ENCODE measurements at places on chromosomes 3 and 15.

- DNase-seq = no peak
Measured at GRCh38 chr3:188268336-188268735, 114.4 kb downstream of the LPP start.

- DNase-seq = no peak
Measured at GRCh38 chr3:120449251-120449650, 1.5 kb downstream of the FSTL1 start.

DNA sequence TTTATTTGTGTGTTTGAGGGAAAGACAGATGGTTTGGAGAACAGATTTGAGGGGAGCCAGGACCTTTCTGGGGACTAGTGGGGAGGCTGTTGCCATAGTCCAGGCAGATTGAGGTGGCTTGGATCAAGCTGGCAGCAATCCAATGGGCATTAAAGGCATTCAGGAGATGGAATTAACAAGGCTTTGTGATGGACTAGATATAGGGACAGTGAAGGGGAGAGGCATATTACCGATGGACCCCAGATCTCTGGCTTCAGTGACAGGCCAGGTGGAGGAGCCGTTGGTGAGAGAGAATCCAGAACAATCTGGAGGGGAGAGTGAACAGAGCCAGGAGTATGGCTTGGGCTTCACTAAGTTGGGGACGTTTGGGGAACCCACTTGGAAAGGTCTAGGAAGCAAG is 124.8 kb downstream of the EEFSEC start:
- DNase-seq = no peak

- no peak for DNase-seq
Measured at GRCh38 chr3:169430707-169431404, 232.7 kb downstream of the MECOM start.

DNA sequence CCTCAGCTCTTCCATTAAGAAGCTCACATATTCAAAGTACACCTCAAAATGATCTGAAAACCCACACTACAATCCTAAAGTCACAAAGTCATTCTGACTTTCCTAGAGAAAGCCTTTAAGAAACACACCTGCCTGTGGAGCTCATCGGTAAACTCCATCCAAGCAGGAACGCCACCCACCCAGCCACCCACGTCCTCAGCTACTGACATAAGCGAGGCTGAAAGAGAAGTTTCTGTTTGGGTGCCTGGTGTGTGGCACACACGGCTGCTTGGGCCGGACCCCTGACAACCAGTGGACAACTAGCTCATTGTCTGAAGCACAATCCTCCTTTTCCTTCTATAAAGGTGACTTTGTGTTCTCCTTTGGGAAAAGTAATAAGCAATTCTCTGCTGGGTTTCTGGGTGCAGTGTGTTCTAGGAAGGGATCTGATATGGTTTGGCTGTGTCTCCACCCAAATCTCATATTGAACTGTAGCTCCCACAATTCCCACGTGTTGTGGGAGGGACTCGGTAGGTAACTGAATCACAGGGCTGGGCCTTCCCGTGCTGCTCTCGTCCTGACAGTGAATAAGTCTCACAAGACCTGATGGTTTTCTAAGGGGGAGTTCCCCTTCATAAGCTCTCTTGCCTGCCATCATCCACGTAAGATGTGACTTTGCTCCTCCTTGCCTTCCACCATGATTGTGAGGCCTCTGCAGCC is 26.1 kb downstream of the FAM174B start:
- DNase-seq = no peak

DNA sequence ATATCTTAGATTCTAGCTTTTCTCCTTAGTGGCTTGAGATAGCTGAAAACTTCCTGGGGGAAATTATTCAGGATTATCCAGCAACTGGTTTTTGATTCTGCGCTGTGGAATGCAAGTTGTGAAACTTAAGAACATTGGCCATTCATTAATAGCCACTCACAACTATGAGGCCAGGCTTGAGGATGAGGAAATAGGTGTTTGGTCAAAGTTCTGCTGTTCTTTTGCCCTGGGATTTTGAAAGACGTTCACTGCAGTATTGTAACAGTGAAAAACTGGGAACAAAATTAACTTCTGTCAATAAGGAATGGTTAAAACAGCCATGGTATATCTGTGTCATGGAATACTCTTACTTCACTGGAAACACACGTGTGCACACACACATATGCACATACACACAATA is 44.1 kb downstream of the CTXND1 start:
- peak; percentile 83 for DNase-seq

GRCh38 chr3:25468866-25469319 is 40.8 kb downstream of the RARB start:
- DNase-seq = no peak

GRCh38 chr3:125207507-125207906 is 5.0 kb downstream of the SLC12A8 start:
- DNase-seq = no peak

GRCh38 chr3:133209871-133210550 is 171.8 kb downstream of the TMEM108 start:
- no peak for DNase-seq

GRCh38 chr3:120098710-120099109 is 4.5 kb upstream of the GSK3B start:
- DNase-seq = no peak

- DNase-seq = no peak
Measured at GRCh38 chr15:77002954-77003912, 8.3 kb downstream of the PSTPIP1 start.

- DNase-seq = no peak
Measured at GRCh38 chr3:23874359-23875112, 42.3 kb downstream of the NKIRAS1 start.

DNA sequence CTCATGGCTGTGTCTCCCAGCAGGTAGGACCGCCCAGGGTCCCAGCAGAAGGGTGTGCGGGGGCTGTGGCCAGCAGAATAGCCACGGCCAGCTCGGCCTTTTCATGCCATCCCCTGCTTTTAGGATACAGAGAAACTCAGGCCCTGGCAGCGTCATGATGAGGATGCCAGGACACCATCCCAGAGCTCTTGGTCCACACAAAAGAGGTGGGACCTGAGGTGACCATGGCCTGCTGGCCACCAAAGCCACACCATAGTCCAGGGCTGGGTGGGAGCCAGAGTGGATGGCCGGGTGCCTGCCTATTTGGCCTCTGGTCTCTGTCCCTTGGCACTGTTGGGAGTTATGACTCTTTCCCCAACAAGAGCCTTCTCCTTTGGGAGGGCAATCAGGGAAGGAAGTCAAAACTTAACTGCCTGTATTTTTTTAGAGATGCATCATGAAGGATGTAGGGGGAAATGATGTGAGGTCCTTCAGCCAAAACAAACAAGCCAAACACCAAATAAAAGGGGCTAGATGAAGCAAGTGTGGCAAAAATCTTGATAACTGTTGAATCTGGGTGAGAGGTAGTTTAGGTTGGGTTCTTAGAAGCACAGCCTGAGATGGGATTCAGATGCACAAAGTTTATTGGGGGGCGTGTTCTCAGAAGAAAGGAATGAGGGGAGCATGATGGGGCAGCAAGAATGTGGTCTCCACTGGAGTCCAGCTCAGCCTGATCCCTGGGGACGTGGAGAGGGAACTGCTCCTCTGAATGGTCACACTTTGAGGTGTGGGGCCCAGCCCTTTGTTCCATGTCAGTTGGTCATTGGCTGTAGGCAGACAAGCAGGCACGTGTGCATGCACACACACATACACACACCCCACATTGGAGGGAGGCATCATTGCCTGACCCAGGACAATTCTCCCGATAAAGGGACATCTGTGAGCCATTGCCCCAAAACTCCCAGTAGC is 33.2 kb downstream of the SMAD6 start:
- no peak for DNase-seq

DNA sequence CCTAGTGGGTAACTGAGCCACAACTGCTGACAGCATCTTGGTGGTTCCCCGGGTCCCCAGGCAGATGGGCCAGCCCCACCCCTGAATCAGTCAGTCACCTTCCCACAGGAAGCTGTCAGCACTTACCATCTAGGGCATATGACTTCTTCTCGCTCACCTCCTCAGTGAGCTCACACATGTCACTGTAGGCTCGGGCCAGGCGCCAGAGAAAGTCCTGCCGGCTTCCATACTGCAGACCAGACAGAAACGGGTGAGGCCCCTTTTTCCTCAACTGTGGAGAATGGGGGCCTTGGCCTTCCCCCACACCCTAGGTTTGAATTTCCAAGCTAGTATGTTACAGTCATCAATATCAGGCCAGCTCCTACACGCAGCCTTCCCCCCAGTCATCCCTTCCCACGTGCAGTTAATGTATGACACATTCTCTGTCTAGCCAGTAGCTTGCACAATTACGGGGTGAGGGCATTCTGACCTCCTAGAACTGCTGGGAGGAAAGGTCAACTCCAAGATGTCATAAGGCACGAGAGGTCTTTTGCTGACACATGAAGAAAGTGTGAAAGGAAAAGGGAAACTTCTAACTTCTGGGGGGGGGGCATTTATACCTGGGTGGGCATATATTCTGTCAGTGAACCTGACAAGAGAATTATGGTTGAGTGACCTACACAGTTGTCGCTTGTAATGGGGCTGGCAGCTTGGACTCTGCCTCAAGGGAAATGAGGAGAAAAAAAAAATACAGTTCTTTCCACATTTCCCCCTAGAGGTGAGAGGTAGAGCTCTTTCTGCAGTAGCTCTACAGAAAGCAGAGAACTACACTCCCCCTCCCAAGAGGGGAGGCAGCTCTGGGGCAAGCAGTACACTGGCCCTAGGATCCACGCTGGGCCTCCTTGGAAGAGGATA is 10.9 kb downstream of the RMDN3 start:
- DNase-seq = no peak

GRCh38 chr15:69090197-69090948 is 70.1 kb upstream of the GLCE start:
- no peak for DNase-seq

DNA sequence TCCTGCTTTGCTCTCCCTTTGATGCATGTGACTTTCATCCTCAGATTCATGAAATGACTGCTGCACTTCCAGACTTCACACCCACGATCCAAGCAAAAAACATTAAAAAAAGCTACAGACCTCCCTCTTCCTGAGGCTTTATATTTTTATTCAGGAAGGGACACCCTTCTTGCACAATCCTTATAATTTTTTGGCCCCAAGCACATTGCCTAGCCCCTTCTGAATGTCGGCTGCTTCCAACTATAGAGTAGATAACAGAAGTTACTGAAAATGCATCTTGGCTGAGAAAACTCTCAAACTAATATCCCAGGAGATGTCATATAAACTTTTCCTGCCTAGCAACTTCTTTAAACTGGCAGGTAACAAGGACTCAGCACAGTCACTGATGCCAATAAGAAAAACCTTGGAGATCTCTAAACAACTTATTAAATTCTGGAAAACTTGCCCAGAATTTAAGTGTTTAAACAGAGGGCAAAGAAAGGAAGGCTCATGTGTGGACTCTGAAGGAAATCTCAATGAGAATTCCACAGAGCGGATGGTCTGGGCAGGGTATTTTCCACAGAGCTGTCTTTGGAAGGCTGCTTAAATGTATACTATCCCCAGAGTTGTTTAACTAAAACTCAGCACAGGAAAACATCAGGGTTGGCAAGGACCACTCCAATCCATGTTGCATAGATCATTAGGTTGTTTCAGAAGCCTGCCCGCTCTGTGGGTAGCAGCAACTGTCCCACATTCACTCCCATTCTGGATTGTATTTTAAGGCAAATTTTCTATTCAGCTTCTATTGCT is 746.8 kb upstream of the LMCD1 start:
- no peak for DNase-seq

GRCh38 chr15:95108673-95109072 is 877.3 kb downstream of the MCTP2 start:
- no peak for DNase-seq

DNA sequence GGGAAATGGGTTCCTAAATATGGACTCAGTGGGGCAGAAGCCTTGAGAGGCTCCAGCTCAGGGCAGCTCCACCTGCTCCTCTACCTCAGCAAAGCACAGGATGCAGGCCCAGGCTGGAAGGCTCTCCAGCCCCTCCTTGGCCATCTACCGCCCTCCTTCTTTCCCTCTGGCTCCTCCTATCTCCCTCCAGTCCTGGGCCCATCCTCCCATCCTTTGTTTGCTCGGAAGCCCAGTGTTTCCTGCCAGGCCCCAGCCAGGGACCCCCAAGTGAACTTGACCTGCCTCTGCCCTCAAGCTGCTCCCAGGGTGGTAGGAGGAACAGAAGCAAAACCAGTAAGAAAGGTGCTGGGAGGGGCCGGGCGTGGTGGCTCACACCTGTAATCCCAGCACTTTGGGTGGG is 20.1 kb downstream of the MAPKAPK3 start:
- DNase-seq = no peak

- no peak for DNase-seq
Measured at GRCh38 chr3:154195620-154196356, 74.6 kb downstream of the ARHGEF26 start.

GRCh38 chr3:78804251-78805037 is 963.4 kb downstream of the ROBO1 start:
- no peak for DNase-seq

DNA sequence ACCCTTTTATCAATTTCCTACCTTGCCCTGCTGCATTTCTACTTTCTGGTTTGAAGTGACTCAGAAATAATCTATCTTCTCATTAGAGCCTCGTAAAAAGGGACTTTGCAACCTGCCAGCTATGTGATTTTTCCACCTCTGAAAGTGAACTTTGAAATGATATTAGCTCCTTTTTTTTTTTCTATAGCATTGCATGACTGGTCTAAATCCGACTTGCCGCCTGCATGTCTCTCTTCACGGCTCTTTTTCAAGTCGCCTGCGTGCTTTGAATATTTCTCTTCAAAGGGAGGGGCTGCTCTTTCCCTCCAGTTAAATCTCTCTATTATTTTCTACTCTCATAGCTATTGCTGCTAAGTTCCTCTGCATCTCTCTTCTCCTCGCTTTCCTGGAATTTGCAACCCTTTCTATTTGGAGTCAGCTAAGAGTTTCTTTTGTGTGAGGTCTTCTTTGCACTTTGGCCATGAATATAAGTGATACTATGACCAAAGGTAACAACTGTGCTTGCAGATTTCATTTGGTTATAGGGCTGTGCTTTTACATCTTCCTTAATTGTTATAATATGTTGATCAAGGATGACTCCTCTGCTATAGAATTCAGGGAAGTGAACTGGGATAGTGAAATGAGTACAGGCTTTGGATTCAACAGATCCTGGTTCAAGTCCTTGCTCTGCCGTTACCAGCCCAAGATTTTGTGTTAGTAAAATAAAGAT is 541.1 kb downstream of the AGBL1 start:
- peak; percentile 2 for DNase-seq

DNA sequence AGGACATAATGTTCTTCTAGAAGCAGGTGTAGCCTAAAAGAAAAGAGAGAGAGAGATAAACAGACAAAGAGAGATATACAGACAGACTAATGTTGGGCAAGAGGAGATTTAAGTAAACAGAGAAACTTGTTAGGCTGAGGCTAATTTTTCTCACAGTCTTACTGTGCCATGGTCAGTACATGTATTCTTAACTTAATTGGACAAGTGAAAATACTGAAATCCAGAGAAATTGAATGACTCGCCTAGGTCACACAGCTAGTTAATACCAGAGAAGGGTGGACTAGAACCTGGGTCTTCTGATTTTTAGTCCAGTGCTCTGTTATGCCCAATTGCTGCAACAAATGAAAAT is 6.7 kb upstream of the ZNF609 start:
- DNase-seq = no peak

DNA sequence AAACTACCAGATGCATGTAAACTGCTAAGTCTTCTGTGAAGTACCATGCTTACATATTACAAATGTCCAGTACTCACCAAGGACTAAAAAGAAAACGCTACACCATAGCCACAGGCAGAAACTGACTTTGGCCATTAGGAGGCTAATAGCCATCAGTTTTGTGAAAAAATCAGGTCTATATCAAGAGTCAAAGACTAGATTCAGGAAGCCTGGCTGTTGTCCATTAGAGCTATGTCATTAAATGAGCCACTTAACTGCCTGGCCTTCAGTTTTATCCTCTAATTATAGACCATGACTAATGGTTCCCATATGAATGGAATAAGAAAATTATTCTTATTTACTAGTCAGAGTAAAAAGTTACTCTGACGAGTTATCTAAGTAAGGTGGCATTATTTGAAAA is 144.1 kb downstream of the VPS13C start:
- DNase-seq = no peak

GRCh38 chr3:139794469-139795265 is 116.9 kb upstream of the NMNAT3 start:
- DNase-seq = no peak

Data from HepG2 (cell line).